Fibroblast of lung (primary cell): ENCODE measurements at places on chromosomes 5 and 9.

- DNase-seq = peak; percentile 26
Measured at GRCh38 chr5:40124367-40124766, 555.3 kb upstream of the PTGER4 start.

DNA sequence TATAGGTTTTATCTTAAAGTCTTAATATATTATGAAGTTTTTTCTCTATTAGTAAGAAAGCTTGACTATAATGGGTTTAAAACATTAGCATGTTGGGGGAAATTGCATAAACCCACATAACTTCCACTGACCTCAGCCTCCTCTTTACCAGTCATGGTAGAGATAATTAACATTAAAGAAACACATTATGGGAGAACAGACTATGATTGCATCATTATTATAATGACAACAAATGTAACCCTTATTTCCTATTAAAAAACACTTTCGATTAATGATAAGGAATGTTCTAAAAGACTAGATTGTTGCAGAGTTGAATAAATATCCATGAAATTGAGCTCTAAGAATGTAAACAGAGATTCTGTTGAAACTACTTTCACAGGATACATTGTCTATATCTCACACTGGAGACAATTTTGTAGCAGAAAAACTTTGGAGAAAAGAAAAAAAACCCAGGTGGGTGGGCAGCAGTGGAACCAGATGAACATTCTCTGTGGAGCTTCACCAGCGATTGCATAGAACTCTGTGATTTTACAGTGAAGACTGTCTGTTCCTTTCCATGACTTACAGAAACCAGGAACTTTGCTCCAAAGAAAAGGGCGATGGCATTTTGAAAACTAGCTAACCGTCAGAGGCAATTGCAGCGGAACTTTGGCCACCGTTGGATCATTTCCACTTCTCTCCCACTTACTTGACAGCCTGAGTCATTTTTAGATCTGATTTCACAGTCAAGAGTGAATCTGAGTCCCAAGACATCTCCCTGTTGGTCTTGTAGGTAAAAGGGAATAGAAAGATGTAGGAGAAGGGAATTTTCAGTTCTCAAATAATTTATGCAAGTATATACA, 21.0 kb upstream of the ERAP2 start:
- peak; percentile 96 for DNase-seq

- no peak for DNase-seq
Measured at GRCh38 chr9:2228641-2229040, 213.5 kb downstream of the SMARCA2 start.

DNA sequence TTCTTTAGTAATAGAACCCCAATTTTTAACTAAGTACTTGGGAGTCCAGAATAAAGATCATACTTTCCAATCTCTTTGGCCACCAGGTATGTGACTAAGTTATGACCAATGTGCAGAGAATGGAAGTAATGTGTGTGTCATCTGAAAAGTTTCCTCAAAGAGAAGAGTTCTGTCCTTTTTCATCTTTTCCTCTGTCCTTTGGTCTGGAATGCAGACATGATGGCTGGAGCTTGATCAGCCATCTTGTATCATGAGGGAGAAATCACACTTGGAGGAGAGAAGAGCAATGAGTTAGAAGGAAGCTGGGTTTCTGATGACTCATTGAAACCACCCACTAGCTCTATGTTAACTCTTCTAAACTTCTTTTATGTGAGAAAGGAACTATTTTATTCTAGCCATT, 5.5 kb upstream of the CPEB4 start:
- peak; percentile 39 for DNase-seq

DNA sequence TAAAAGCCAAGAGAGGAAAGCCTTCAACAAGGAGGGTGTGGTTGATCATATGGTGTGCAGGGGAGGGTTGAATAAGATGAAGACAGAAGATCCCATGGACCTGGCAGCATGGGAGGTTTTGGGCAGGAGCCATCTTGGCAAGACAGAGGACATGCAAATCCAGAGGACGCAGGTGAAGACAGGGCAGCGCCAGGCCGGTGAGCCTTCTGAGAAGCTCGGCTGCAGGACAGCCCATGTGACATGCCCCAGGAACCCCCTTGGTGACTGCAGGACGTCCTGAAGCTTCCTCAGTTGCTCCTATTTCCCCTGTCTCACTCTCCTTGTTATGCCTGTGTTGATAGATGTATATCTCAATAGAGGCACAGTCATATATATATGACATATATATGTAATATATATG, 159.4 kb downstream of the GADD45G start:
- DNase-seq = no peak
